Thymus (tissue), 14 donors: ENCODE measurements at places on chromosomes 11 and 22. TPM values are rescaled to one million over a fixed set of nuclear protein-coding genes. Genes with fewer than 3 reads are reported as not detected.

The CARD18 gene
- 0.28 TPM for total RNA-seq

The LMO2 gene
- 9.4 TPM for total RNA-seq

The PANX2 gene
- total RNA-seq: 0.09 TPM

The C11orf87 gene
- total RNA-seq: not detected

The NXPE2 gene
- total RNA-seq: 0.05 TPM

The OR52W1 gene
- not detected for total RNA-seq

The KRTAP5-11 gene
- not detected for total RNA-seq

The C11orf91 gene
- not detected for total RNA-seq

The NLRP6 gene
- 0.90 TPM for total RNA-seq

The C22orf42 gene
- 0.19 TPM for total RNA-seq

The PEX16 gene
- 29.6 TPM for total RNA-seq

The OR51M1 gene
- total RNA-seq: not detected

DNA sequence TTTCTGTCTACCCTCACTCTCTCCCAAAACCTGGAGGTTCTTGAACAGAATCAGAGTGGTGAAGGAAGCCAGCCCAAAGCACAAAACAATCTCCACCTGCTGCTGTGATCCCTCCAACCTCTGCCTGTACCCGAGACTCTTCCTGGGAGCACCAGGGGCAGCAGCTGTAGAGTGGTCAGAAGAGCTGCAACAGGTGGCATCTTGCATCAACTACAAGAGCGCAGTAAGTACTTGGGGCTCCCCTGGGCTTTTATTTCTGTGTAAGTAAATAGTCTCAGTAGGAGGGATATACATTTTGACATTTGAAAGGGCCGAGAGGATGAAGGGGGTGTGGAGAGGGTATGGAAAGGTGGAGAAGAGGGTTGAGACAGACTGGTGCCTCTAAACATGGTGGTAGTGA lies 8.3 kb upstream of the UBQLNL start:
- no peak for DNase-seq

GRCh38 chr11:75476739-75477613 lies 44.0 kb upstream of the KLHL35 start:
- no peak for DNase-seq

DNA sequence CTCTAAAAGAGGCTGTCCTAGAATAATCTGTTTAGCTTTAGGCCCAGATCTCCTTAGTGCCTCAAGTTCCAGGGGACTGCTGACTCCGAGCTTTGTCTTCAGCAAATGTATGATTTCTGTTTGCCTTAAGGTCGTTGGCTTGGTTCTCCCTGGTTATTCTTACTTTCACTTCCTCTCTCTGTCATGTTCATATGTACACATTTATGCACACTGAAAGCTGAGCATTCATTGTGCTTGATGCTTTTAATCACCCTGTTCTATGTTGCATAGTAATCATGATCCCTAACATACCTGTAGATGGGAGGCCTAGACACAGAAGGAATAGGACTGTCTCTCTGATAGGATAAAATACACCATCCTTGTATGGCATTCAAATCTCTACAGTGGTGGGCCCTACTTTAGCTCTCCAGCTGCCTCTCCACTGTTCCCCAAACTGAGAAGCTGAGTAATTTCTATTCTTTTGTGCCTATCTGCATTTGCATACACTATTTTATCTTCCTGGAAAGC lies 7.2 kb downstream of the PPFIBP2 start:
- DNase-seq: no peak

DNA sequence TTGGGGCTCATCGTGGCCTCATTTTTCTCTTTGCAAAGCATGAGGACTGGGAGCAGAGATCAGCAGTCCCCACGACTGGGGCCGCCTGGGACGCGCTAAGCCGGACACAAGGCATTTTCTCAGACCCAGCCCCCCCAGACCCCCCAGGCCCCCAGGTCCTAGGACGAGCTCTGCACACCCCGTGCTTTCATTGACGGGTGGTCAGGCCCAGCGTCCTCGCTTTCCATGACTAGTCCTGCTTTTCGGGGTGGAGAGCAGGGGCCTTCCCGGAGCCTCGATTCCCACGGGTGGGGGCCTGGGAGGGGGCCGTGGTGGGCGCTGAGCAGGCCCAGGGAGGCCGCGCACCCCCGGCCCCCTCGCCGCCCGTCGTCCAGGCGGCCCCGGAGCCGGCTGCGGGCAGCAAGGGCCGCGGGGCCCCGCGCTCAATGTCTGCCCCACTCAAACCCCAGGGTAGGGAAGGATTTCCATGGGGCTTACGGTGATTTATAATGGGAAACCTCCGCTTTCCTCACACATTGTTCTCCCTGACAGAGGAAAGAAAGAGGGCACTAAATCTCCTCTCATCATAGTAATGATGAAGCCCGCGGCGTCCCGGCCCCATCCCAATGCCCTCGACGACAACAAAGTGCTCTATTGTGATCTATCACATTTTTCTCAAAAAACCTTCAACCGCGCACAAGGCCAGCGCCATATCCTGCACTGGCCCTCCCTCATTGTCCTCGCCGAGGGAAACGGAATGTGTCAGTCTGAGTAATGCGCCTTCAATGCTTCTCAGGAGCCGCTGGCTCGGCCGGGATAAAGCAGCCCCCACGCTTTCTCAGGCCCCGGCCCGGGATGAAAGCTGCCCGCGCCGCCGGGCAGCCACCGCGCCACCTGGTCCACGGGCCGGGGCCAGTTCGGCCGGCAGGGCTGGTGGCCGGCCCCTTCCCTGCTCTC lies 10.4 kb upstream of the LINC01488 start:
- no peak for DNase-seq

- no peak for DNase-seq
Observed at GRCh38 chr22:44670220-44670988, 31.6 kb upstream of the PRR5 start.

GRCh38 chr22:27676545-27677213 lies 124.9 kb downstream of the MN1 start:
- DNase-seq: no peak

GRCh38 chr22:30028731-30029130 lies 51.5 kb upstream of the HORMAD2 start:
- no peak for DNase-seq

GRCh38 chr11:45737056-45737455 lies 67.9 kb upstream of the SLC35C1 start:
- DNase-seq: no peak

- no peak for DNase-seq
Observed at GRCh38 chr11:72738199-72739141, 13.7 kb downstream of the ARAP1 start.

- peak; percentile 81 for DNase-seq
Observed at GRCh38 chr11:65329944-65330403, 3.7 kb upstream of the DPF2 start.

- no peak for DNase-seq
Observed at GRCh38 chr11:64536396-64536941, 54.6 kb upstream of the SLC22A12 start.

DNA sequence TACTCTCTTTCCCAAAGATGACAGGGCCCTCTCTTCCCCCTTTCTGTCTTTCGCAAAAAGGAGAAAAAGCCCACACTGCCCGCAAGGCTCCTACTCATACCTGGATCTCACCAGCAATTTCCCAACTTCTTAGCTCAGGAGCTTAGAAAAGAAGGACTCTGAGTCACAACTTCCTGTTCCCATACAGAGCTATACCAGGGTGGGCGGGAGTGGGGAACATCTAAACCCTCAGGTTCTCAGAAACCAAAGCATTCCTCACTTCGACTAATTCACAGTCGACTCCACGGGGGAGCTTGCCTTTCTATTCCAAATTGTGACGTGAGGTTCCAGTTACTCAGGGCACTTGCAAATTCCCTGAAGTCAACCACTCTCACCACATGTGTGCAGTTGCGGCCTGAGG lies 61.9 kb downstream of the MTNR1B start:
- no peak for DNase-seq

DNA sequence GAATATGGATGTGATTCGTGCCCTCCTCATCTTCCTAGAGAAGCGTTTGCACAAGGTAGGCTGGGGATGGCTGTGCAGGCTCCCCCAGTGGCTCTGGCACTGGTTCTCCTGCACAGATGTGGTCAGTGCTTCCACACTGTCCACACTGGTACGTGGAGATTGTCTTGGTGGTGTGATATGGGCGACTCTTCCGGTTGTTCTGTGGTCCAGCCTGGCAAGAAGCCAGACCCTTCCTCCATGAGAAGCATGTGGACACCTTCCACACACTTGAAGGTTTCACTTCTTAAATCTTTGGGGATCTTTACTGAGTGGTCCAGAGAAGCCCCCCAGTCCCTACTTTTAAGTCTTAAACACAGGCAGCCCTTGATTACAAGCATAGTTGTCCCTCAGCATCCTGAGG lies 3.8 kb downstream of the RIC8A start:
- DNase-seq: no peak

- DNase-seq: no peak
Observed at GRCh38 chr11:6362185-6362872, 27.9 kb upstream of the SMPD1 start.

DNA sequence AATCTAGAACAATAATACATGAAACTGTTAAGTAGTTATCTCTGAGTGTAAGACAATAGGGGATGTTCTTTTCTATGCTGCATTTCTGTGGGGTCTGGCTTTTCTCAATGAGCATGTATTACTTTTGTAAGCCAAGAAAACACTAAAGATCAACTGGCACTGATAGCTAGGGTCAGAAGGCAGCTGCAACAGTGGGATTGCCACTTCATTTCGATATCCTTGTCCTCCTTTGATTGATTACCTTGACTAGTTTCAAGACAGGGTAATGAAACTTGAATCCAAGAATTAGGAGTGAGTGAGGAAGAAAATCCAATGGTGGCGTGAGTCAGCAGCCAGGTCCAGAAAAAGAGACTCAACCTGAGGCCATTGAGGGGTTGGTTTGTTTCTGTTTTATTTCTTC lies 46.5 kb downstream of the FEZ1 start:
- DNase-seq: no peak

DNA sequence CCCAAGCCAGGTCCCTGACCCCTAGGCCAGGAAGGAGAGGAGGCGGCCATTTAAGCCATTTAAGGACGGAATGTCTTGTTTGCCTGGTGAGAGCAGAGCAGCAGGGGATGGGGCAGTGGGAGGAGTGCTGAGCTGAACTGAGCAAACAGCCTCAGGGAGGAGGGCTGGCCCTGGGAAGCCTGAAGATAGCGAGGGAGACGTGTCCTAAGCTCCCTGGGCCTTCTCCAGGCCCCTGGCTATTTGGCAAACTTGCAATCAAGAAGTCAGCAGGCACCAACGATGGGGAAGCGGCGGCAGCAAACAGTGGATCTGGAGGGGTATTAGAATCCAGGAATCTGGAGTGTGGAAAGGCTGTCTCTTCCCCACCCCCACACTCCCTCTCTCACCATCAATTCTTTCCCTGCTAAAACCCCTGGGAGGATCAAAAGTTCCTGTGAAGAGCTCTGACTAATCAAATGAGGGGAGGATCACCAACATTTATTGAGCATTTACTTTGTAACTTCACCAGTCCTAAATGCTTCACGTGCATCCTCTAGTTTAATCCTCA lies 8.8 kb downstream of the BCL9L start:
- no peak for DNase-seq

GRCh38 chr11:27904358-27905055 lies 203.4 kb downstream of the KIF18A start:
- no peak for DNase-seq

- no peak for DNase-seq
Observed at GRCh38 chr11:36394926-36395325, 98.8 kb downstream of the PRR5L start.

DNA sequence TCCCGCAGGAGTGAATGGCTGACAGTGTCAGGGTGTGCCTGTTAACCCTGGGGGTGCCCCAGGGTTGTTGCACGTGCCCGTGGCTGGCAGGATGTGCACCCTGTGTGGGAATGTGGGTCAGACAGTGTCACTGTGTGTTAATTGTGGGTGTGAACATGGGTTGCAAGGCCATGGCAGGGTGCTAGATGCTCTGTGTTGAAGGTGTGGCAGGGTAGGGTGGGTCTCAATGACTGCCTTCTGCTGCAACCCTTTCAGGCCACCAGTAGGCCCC lies 8.3 kb downstream of the RIN1 start:
- DNase-seq: no peak

- no peak for DNase-seq
Observed at GRCh38 chr11:8070417-8071115, 10.4 kb upstream of the TUB start.
